ENCODE measurements at places on chromosomes 7 and 10. TPM values are rescaled to one million over a fixed set of nuclear protein-coding genes. Genes with fewer than 3 reads are reported as not detected.

DNA sequence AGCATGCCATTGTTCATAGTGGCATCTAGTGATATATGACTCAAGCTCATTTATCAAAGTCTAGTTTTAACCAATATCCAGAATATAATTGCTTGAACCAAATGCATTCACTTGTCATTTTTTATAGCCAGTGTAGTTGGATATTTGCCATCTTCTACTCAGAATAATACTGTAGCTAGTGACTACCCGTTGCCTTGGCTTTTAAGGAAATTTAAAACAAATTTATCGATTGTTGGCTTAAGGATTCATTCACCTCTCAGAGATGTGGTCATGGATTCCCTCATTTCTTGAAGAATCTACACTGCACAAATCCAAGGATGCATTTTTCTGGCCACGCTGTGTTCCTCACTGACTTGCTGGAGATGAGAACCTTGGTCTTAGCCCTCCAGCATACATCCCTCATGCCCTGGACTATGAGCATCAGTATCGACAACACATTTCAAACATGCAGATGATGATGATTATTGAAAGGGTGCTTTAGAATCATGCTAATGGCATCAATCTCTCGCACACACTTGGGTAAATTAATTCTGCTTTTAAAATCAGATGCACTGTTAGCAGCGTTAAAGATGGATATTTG is 8.8 kb downstream of the ARID5B start:
- no peak for DNase-seq

GRCh38 chr10:60310740-60311139 is 78.9 kb downstream of the ANK3 start:
- DNase-seq = no peak

- peak; percentile 50 for DNase-seq
These were observed 161.7 kb upstream of the HPS1 start for GRCh38 chr10:98608411-98608810.

- no peak for DNase-seq
These were observed 136.8 kb upstream of the MGMT start for GRCh38 chr10:129330211-129330610.

- DNase-seq = peak; percentile 16
These were observed 10.9 kb upstream of the GDF2 start for GRCh38 chr10:47311193-47311931.

GRCh38 chr7:55207436-55208125 is 157.6 kb upstream of the LANCL2 start:
- DNase-seq = no peak

DNA sequence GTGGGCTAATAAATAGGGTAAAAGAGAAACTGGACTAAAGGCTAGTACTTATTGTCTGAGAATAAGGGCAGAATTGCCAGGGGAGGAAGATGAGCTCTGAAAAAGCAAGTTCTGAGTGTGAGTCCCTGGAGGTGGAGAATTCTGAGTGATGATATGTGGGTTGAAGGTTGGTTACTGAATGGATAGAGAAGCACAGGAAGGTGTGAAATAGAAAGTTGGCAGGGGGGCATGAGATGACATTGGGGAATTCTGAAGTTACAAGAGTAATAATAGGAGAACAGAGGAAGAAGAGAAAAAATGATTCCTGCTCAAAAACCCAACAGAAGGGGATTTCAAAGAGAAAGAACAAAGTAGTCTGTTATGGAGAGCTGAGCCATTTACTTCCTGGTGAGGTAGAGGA is 76.9 kb downstream of the PRKCQ start:
- DNase-seq = no peak

- peak; percentile 29 for DNase-seq
These were observed 93.6 kb upstream of the MXI1 start for GRCh38 chr10:110113670-110114337.

Gene ZNF716
- not detected for total RNA-seq

Gene NUTM2A
- total RNA-seq = 0.44 TPM

Gene COL13A1
- 12.5 TPM for total RNA-seq

Gene FAM241B
- 0.18 TPM for total RNA-seq

Gene ATG9B
- 0.22 TPM for total RNA-seq

Gene XRCC2
- 3.5 TPM for total RNA-seq
